Stimulated activated naive CD8-positive, alpha-beta T cell treated with anti-CD3 and anti-CD28 coated beads, Interleukin-15, Interleukin-2, amounts not matched to agents 100 U/mL and 50 U/mL, for 24 hours (primary cell): ENCODE measurements at places on chromosomes 1 and 21.
A peak's percentile ranks its signal among the peaks of the same experiment; 100 is the strongest.

- DNase-seq = no peak
These were observed 1079.1 kb downstream of the TTLL7 start for GRCh38 chr1:82919837-82920236.

DNA sequence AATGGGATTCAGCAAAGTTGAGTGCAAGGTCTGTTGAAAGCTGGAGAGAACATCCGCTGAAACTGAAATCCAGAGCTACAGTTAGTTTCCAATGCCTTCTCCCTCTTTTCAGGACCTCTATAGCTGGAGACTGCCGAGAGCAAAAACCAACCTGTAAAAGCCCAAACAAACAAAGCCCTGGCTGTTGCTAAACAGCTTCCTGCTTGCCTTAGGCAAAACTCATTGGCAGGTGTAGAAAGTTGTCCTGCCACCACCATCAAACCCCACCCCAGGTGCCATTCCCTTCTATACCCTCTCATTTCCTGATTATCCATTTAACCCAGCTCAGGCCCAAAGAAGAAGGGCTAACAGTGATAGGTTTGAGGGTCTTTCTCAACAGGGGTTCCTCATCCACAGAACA is 24.7 kb downstream of the SCYL3 start:
- DNase-seq = no peak

GRCh38 chr1:76075877-76076276 is 1.3 kb downstream of the ST6GALNAC3 start:
- DNase-seq = no peak

DNA sequence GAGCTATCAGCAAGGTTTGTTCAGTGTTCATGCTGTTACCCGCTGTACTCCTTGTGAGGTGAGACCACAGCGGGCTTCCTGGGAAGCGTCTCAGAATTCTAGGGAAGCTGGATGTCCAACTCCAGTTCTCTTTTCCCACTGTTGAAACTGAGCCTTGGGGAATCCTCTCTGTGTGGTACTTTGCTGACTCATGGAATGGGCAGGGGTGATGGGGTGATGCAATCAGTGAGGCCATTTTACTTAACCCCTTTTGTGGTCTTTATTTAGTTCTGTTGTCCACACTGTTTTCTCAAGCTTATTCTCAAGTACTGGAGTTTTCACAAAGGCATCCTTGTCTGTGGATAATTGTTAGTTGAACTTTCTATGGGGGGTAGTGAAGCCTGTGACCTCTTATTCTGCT is 42.6 kb downstream of the ACKR1 start:
- DNase-seq = no peak

DNA sequence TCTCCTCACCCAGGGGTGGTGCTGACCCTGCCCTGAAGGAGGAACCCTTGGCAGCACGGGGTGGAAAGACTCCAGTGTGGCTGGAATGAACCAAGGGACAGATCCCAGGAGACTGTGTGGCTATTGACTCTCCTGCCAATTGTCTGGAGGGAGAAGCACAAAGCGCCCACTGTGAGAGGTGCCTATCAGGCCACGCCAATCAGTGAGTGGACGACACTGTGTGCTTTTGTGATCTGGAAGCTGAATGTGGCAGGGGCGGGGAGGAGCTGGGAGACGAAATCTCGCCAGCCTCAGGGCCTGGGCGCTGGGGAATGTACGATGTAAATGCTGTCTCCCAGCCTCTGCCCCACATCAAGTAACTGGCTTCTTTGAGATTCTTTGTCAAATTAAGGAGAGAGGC is 167.1 kb downstream of the ZBTB18 start:
- no peak for DNase-seq

- no peak for DNase-seq
These were observed 34.8 kb downstream of the KPNA6 start for GRCh38 chr1:32142446-32143301.

DNA sequence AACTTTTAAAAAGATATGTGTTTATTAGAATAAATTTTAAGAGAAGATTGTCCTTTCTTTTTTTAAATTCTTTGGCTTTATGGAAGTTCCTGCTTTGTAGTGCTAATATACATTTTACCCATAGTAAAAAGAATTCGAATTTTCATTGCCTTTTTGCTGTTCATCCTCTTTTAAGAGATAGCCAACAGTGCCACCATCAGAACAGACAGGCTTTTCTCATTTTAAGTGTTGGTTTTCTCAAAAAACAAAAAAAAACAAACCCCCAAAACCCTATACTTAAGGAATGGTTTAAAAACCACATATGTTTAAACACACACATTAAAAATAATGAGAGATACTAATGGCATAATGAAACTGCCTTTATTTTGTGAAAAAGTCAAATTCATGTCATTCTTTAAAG is 118.8 kb downstream of the NEK7 start:
- no peak for DNase-seq

GRCh38 chr1:228381356-228381755 is 25.3 kb downstream of the TRIM11 start:
- no peak for DNase-seq

GRCh38 chr1:38735651-38736161 is 123.9 kb downstream of the RRAGC start:
- DNase-seq = no peak

DNA sequence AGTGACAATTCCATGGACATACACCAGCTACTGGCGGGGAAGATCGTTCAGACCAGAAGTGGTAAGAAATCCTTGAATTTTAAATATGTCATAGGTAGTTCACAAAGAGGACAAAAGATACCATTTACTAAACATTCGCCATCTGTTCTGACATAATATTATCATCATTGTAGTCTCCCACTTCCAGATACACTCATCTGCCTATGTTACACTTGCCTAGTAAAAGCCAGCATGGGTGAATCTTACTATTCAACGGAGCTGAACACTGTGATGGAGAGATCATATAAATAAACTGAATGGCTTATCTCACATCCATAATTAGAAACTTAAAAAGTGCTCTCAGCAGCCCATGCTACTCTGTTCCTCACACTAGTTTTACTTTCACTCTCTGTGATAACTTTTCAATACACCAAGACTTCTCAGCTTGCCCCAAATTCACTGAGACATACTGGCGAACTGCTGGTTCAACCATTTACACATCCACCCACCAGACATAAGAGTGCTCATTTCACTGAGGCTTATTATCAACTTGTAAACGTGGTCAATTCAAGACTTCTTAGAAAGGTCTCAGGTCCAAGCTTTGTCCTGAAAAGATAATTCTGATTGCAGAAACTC is 463 bp upstream of the PRRC2C start:
- DNase-seq = no peak

DNA sequence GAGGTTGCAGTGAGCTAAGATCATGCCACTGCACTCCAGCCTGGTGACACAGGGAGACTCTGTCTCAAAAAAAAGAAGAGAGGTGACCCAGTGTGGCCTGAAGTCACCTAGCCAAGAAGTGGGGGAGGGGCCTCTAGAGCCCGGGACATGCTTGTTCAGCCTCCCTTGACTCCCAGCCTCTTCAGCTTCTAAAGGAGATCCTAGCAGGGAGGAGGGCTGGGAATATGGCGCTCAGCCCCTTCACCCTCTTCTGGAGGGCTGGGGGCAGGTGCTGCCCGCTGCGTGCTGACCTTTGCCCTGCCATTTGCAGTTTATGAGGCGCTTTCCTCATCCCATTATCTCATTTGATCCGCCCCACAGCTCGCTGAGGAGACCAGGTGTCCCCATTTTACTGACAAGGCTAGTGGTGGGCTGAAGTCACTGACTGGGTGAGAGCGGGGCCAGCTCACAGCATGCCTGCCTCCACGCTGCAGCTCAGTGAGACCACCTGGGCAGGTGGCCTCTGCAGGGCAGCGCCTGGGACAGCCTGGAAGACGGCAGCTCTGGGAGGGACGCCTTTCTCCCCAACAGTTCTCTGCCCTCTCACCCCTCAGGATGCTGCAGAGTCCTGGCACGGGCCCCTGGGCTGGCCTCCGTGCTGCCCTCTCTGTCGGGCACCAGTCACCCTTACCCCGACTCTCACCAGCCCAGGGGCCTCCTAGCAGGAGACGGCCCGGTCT is 7.5 kb downstream of the ELF3 start:
- no peak for DNase-seq

GRCh38 chr1:41351262-41352151 is 9.7 kb upstream of the FOXO6 start:
- no peak for DNase-seq

GRCh38 chr1:118145721-118146120 is 39.3 kb downstream of the SPAG17 start:
- DNase-seq = no peak

GRCh38 chr1:202683029-202683428 is 27.2 kb downstream of the SYT2 start:
- no peak for DNase-seq

- DNase-seq = no peak
These were observed 34.2 kb downstream of the DIP2A start for GRCh38 chr21:46492851-46493250.

GRCh38 chr1:117758444-117759316 is 152.8 kb downstream of the TENT5C start:
- DNase-seq = peak; percentile 68

DNA sequence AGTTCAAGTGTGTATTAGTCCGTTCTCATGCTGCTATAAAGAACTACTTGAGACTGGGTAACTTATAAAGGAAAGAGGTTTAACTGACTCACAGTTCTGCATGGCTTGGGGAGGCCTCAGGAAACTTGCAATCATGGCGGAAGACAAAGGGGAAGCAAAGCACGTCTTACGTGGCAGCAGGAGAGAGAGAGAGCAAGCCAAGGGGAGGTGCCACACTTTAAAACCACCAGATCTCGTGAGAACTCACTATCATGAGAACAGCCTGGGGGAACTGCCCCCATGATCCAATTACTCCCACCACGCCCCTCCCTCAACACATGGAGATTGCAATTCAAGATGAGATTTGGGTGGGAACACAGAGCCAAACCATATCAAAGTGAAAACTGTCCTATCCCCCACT is 4.1 kb upstream of the MIS18A start:
- DNase-seq = no peak

- DNase-seq = peak; percentile 62
These were observed 1.8 kb downstream of the PLEKHO1 start for GRCh38 chr1:150151291-150152181.

GRCh38 chr1:112894561-112895011 is 61.4 kb downstream of the SLC16A1 start:
- no peak for DNase-seq

DNA sequence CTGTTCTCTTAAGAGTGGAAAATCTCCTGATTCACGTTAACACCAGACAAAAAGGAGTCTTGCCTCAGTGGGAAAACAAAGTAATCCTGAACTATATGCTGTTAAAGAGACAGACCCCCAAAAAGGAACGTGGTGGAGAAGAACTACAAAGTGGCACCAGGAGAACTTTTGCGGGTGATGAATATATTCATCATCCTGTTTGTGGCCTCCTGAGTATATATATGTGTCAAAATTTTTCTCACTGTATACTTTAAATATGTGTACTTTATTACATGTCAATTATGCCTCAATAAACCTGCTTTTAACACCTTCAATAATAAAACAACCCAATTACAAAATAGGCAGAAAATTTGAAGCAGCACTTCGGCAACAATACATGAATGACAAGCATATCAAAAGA is 31.1 kb downstream of the ZNF644 start:
- no peak for DNase-seq

- DNase-seq = no peak
These were observed 970.6 kb downstream of the MRPL39 start for GRCh38 chr21:24636696-24637095.

GRCh38 chr1:87869567-87869966 is 540.9 kb downstream of the LMO4 start:
- DNase-seq = no peak

DNA sequence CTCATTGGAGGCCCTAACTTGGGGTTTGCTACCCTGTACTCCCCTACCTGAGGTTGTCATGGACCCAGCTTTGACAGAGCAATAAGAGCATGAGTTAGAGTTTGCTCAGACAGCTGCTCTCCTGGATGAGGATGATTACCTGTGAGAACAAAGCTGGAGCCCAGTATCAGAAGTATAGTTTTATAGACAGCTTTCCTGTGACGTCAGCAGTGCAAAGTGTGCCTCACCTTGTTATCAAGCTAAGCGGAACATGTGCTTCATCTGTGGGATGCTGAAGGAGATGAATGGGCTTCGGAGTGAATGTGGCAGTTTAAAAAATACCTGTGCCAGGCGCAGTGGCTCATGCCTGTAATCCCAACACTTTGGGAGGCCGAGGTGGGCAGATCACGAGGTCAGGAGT is 5.4 kb upstream of the WDR47 start:
- DNase-seq = no peak

GRCh38 chr21:25638660-25639550 is at the start of gene JAM2:
Gene JAM2 (plus strand): TSS chr21:25639258. CDS start chr21:25639822, 564 bp downstream.
- DNase-seq = peak; percentile 52

GRCh38 chr1:59249396-59250137 is 47.3 kb upstream of the FGGY start:
- no peak for DNase-seq

DNA sequence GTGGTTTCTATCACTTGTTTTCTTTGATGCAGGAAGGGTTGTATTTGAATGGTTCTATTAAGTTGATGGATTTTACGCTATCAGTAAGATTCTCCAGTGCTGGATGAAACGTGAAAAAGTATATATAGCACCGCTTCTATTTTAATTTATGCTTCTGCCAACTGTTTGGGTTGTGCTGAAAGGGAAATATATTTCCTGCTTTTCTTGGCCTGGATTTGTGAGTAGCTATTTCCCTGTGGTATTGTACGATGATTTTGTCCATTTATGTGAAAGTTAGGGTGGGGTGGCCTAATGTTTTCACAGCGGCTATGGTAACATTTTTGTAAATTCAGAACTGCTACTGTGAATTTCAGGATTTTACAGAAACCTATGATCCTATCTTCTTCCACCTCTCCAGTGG is 322 bp downstream of the C1orf162 start:
- DNase-seq = no peak

GRCh38 chr1:8349961-8350360 is 32.0 kb downstream of the SLC45A1 start:
- no peak for DNase-seq

- no peak for DNase-seq
These were observed 92.5 kb downstream of the DHRS3 start for GRCh38 chr1:12525311-12526181.

- DNase-seq = no peak
These were observed 697 bp downstream of the PRDM16 start for GRCh38 chr1:3069491-3070308.

DNA sequence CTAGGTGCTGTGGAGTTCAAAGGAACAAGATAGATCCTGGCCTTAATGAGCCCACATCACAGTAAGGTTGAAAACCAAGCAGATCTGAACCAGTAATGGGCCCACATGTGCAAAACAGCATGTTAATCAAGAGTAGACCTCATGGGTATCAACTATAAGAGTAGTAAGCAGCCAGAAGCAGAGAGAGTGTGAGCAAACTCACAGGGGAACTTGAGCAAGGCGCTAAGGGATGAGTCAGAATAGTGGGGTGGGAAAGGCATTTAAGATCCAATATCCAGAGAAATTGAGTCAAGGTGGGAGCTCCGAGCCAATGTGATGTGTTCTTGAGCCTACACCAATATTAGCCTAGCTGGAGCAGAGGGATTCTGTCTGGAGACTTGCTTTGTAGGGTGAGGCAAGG is 52.4 kb upstream of the GJA5 start:
- no peak for DNase-seq

GRCh38 chr1:175402336-175402735 is 209.8 kb upstream of the KIAA0040 start:
- DNase-seq = no peak

- DNase-seq = no peak
These were observed 85.2 kb downstream of the ARHGEF10L start for GRCh38 chr1:17624611-17625233.

GRCh38 chr1:88140325-88140724 is 543.7 kb upstream of the PKN2 start:
- DNase-seq = no peak

GRCh38 chr1:68808351-68808750 is 311.5 kb upstream of the DEPDC1 start:
- DNase-seq = no peak

- DNase-seq = peak; percentile 15
These were observed at the start of gene KCNJ6 for GRCh38 chr21:37916310-37917051. Gene KCNJ6 (minus strand): TSS chr21:37916457. CDS start chr21:37840682, 75,775 bp downstream.
